ENCODE measurements at places on chromosomes 1 and 21.

DNA sequence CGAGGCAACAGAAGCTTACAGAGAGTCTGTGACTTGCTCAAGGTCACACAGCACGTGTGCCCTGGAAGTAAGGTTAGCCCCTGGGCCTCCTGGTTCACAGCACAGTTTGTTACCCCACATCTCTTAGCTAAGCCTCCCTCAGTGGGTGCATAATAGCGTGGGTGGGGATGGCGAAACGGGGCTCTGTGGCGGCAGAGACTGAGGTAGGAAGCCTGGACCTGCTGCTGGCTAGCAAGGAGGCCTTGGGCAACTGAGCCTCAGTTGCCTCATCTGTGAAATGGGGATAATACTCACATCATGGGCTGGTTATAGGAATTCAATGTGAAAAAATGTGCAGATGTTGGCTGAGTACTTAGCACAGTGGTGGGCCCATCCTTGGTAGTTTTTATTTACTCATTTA is 596 bp downstream of the PADI4 start:
- DNase-seq, result no peak

DNA sequence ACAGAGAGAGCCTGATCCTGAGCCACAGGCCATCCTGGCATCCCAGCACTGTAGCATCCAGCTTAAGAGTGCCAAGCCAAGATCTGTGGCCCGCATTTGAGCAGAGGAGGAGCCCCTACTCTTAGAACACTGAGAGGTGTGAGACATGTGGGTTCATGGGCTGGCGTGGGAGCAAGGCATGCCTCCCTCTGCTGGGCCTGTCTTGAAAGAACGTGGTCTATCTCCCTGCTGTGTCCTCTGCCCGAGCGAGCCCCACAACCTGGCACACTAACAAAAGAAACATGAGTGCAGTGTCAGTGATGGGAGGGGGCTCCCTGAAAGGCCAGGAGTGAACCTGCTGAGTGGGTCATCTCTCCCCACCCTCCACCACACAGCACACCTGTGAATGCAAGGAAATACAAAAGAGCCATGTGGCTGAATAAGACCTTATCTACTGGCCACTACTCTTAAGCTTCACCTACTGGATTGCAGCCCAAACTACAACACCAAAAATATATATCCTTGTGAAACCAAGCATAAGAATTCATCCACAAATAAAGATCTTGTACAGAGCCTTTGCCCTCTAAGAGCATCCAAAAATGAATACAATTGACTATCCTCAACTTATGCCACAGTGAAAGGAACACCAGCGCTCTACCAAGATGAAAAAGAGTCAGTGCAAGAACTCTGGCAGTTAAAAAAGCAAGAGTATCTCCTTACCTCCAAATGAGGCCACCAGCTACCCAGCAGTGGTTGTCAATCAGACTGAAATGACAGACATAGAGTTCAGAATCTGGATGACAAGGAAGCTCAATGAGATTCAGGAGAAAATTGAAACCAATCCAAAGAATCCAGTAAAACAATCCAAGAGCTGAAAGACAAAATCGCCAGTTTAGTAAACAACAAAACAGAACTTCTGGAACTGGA is 259.4 kb upstream of the DAB1 start:
- no peak for DNase-seq

DNA sequence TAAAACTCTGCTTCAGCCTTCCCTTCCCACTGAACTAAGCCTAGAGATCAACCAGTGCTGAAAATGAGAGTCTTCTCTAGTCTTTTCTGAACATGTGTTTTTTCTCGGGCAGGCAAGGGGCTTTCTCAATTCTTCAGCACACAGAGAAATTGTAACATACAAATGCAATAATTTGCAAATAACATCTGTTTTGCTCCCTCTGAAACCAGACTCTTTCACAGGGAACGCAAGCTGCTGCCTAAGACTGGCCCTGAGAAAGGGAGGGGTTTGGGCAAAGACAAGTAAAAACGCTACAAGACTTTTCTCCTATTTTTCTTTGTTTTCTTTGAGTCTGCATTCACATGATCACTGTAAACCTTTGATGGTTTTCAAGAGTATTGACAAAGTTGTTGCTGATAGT is 39.6 kb upstream of the VN1R5 start:
- no peak for DNase-seq

DNA sequence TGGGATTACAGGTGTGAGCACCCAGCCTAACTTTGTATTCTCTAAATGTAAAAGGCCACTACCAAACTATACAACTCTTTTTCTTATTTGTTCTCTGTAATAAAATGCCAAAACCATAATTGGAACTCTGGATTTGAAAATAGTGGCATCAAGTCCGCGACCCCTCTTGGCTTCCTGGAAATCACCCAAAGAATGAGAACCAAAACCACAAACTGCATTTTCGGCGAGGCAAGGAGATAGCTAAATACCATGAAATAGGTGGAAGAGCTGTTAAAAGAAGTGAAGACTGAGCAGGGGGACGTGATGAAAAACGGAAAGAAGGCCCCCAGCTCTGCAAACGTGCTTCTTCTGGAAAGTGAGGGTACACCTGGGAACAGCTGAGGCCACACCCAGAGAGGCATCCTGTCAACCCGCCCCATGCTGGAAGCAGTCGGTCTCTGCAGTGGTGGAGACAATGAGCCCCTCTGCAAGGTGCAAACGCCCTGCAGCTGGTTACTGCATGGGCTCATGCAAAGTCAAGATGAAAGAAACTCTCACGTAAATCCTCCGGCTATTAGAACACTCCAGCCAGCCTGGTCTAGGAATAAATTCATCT is 22.5 kb downstream of the VPS26C start:
- no peak for DNase-seq

- DNase-seq, result peak; percentile 74
These were observed 17.2 kb downstream of the HENMT1 start for GRCh38 chr1:108643492-108644335.

DNA sequence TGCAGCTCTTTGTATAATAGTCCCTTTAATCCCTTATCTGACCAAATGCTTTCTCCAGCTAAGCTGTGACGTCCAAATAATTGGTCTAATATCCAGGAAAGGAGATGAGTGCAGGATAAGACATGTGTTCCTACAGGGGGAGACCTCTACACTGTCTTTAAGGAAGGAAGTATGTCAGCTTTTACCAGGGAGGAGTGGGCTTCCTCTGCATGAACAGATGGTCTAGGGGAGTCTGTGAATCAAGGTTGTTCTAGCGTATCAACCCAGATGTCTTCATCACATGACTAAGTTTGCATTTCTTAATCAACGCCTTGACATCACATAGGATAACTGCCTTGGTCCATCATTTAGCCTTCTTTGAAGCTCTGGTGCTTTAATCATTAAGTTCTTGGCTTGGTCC is 528.2 kb downstream of the MRPL39 start:
- no peak for DNase-seq

- no peak for DNase-seq
These were observed 218.7 kb downstream of the FMN2 start for GRCh38 chr1:240310226-240310925.

DNA sequence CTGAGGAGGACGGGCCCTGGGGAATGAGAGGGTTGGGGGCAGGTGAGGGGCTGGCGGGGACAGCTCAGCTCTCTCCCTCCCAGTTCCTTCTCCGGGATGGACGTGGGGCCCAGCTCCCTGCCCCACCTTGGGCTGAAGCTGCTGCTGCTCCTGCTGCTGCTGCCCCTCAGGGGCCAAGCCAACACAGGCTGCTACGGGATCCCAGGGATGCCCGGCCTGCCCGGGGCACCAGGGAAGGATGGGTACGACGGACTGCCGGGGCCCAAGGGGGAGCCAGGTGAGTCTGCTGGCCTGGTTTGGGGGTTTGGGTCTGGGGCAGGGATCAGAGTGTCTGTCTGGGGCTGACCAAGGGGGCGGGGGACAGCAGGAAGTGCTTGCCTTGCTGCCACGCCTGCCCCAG is 495 bp downstream of the C1QC start:
- DNase-seq, result no peak

DNA sequence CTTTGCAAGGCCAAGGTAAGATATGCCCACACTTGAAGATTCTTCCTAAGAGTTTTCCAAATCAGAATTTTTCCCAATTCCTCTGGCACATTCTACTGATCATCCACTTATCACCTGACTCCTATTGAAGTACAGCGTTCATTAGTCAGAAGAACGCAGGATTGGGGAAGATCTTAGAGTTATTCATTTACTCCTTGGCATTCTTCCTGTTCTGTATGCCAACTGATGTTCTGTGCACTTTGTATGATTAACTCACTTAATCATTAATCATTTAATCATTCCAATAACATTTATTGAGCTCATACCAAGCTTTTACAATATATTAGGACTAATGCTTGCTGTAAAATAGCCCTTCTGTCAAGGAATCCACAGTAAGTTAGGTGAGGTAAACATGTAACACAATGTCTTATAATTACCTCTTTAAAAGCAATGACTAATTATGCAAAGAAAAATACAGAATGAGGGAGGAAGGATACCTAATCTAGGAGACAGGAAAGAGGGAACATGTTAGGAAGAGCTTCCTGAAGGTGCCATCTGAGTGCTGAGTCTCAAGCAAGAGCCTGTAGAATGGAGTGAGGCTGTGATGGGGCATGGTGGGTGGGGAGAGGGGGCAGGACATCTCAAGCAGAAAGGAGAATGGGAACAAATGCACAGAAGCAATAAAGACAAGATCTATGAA is 71.1 kb upstream of the DPT start:
- DNase-seq, result no peak

DNA sequence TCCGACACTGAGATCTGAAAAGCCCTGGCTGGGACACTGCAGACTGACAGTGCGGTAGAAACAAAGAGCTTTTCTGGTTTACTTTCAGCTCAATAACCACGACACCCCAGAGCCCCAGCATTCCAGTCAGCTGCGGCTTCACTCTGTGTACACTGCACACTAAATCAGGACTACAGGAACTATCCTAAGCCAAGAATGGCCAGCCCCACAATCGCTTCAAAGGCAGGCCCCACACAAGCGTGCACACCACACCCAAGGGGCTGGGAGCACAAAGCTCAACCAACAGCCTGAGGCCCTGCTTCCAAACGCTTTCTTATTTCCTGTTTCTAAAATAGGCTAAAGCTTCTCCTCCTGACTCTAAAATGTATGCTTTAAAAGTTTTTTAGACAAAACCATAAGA is 28.4 kb downstream of the URB1 start:
- DNase-seq, result no peak

DNA sequence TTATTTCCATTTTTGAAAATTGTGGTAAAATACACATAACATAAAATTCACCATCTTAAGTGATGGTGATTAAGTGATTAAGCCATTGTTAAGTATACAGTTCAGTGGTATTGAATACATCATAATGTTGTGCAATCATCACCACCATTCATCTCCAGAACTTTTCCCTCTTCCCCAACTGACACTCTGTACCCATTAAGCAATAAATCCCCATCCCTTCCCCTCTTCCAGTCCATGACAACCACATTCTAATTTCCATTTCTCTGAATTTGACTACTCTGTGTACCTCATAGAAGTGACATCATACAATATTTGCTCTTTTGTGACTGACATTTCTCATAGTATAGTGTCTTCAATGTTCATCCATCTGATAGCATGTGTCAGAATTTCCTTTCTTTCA is 124.8 kb downstream of the DISC1 start:
- DNase-seq, result no peak

GRCh38 chr1:109840011-109840629 is 70.5 kb upstream of the CSF1 start:
- DNase-seq, result no peak

GRCh38 chr1:21305900-21306189 is 15.6 kb upstream of the ECE1 start:
- DNase-seq, result no peak

- no peak for DNase-seq
These were observed 20.2 kb upstream of the RGS1 start for GRCh38 chr1:192555399-192555798.

- DNase-seq, result no peak
These were observed 186.8 kb downstream of the LTN1 start for GRCh38 chr21:28805885-28806284.

- DNase-seq, result no peak
These were observed 69.1 kb downstream of the DISC1 start for GRCh38 chr1:231695439-231696255.

DNA sequence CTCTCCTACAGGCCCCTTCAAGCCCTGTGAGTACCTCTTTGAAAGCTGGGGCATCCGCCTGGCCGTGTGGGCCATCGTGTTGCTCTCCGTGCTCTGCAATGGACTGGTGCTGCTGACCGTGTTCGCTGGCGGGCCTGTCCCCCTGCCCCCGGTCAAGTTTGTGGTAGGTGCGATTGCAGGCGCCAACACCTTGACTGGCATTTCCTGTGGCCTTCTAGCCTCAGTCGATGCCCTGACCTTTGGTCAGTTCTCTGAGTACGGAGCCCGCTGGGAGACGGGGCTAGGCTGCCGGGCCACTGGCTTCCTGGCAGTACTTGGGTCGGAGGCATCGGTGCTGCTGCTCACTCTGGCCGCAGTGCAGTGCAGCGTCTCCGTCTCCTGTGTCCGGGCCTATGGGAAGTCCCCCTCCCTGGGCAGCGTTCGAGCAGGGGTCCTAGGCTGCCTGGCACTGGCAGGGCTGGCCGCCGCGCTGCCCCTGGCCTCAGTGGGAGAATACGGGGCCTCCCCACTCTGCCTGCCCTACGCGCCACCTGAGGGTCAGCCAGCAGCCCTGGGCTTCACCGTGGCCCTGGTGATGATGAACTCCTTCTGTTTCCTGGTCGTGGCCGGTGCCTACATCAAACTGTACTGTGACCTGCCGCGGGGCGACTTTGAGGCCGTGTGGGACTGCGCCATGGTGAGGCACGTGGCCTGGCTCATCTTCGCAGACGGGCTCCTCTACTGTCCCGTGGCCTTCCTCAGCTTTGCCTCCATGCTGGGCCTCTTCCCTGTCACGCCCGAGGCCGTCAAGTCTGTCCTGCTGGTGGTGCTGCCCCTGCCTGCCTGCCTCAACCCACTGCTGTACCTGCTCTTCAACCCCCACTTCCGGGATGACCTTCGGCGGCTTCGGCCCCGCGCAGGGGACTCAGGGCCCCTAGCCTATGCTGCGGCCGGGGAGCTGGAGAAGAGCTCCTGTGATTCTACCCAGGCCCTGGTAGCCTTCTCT is 23.5 kb downstream of the UBE2T start:
- DNase-seq, result no peak

GRCh38 chr1:219027146-219027673 is 146.5 kb upstream of the LYPLAL1 start:
- no peak for DNase-seq

- no peak for DNase-seq
These were observed 48.5 kb downstream of the SCCPDH start for GRCh38 chr1:246772686-246773085.

GRCh38 chr1:39085174-39085573 is 59.0 kb downstream of the NDUFS5 start:
- no peak for DNase-seq

- DNase-seq, result no peak
These were observed 17.2 kb downstream of the PRDM15 start for GRCh38 chr21:41861987-41862386.

GRCh38 chr1:200180821-200181220 is 153.3 kb downstream of the NR5A2 start:
- no peak for DNase-seq

GRCh38 chr1:46667782-46668760 is at the start of gene ATPAF1:
Gene ATPAF1, minus strand, starts transcription at chr1:46668364. Its CDS starts 42 bp downstream, at chr1:46668322.
- peak; percentile 61 for DNase-seq

GRCh38 chr1:240044620-240045019 is 47.1 kb upstream of the FMN2 start:
- DNase-seq, result no peak

Measured in CD4-positive, alpha-beta T cell treated with Interleukin-15 for 4 hours (primary cell).